H1 (cell line): ENCODE measurements at places on chromosomes 5 and 9.

- DNase-seq, result no peak
Observed at GRCh38 chr5:12399868-12400267, 495.6 kb upstream of the CTNND2 start.

DNA sequence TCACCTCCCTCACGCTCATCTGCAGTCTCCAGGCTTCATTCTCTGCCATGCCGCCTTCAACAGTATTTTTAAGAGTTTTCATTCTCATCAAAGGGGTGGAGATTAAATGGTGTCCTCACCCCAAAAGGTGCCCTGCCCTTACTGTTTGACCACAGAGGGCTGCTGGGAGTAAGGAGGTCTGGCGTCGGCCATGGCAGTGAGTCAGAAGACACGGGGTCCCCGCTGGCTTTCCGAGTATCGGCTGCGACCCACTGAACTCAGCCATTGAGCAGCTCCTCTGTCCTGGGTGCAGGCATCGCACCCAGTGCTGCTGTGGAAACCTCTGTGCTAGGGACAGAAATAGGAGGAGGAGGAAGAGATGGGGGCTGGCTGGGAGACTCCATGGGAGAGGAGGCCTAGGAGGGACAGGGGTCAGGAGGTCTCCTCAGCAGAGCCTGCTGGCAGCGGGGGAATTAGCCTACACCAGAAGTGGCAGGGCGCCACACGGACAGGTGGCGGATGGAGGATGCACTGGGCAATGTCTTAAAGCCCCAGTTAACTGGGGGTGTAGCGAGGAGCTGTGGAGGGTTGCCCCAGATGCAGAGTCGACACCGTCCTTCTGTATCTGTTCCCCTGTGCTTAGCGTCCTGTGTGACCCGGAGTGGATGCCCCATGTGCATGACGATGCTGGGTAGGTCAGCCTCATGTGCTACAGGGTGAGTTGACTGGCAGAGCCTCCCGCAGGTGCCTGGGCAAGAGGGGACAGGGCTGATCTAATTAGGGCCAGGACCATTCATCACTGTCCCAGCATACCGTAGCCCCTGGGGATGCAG, 15.4 kb upstream of the PLEKHG4B start:
- DNase-seq, result no peak

- DNase-seq, result no peak
Observed at GRCh38 chr5:41154491-41154890, 58.8 kb downstream of the C6 start.

GRCh38 chr5:95973793-95974325, 12.2 kb upstream of the ELL2 start:
- DNase-seq, result no peak

- no peak for DNase-seq
Observed at GRCh38 chr9:92614763-92615461, 55.0 kb downstream of the IPPK start.

DNA sequence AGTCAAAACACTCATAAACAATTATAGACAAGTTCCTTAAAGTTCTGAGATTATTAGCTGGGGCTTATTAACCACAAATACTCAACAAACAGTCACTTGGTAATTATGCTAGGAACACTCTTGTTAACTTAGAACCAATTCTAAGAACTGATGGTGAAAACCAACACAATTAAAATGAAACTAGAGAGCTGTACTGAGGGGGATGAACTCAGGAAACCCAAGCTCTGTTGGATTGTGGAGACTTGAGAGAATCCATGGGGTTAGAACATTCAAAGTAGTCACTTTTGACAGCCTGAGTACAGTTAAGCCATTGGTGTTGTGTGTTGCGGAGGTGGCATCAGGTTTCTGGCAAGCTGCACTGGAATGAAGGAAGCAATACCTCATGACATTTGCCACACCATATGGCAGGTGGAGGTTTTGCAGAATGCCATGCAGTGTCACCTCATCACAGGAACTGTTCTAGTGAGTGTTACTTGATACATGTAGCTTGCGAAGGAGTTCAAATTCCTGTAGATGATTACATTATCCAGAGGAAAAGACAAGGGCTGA, 480.9 kb upstream of the CD180 start:
- no peak for DNase-seq

GRCh38 chr9:134065612-134066419, 2.0 kb downstream of the BRD3 start:
- no peak for DNase-seq

- no peak for DNase-seq
Observed at GRCh38 chr9:10055886-10056395, 556.9 kb downstream of the PTPRD start.

GRCh38 chr5:14787801-14788579, 83.6 kb downstream of the ANKH start:
- DNase-seq, result no peak

DNA sequence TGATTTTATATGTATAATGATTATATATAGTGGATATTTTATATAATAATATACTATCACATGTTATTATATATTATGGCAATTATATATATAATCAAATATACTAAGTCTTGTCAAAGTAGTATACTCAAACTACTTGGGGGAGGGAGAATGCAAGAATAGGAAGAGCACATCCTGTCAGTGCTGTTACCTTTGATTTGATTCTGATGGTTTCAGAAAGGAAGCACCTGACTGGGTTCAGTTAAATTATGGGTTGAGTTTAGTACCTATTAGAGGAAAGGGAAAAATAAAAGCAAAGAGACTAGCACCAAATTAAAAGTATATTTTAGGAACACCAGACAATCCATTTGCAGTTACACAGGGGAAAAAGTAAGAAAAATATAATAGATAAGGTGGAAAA, 107.6 kb downstream of the GRIA1 start:
- no peak for DNase-seq

GRCh38 chr5:152066784-152067183, 142.1 kb upstream of the GLRA1 start:
- no peak for DNase-seq
